ENCODE measurements at places on chromosomes 1 and 21. TPM values are rescaled to one million over a fixed set of nuclear protein-coding genes. Genes with fewer than 3 reads are reported as not detected.

DNA sequence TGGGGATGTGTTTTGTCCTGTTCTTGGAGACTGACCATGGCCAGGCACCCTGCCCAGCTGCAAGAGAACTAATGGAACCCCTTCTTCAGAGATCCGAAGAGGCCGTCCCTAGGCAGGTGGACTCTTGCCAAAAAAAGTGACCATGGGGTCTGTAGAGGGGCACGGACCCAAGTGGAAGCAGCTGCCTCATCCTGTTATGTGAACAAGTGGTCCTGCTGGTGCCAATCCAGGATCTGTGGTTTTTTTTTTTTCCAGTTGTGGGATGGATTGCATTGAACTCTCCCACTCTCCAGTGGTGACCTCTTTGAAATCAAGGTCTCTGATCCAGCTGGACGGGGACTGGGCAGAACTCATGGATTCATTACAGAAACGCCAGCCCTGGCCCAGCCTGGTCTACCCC is 71.2 kb downstream of the ARHGEF10L start:
- DNase-seq, result no peak

DNA sequence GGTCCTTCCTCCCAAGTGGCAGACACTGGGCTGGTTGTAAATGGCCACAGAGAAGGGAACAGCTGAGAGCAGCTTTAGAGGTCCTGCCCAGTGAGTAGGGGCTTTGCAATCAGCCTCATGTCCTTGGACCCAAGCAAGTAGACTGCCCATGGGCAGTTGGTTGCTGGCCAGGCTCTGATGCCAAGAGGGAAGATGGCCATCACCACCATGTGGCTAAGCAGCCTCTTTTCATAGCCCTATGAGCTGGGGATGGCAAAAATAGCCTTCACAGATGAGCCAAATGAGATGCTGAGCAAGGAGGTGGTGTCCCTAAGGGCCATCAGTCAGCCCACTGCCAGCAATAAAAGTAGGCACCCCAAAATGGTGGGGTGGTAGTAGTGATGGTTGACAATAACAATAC is 3.2 kb downstream of the DISP3 start:
- no peak for DNase-seq

The OR2T12 gene
- not detected for total RNA-seq

The S100A2 gene
- total RNA-seq, result 3.8 TPM

The NPPB gene
- not detected for total RNA-seq

The NBPF4 gene
- not detected for total RNA-seq

Data from lower lobe of right lung (tissue), 2 donors.